Stimulated activated CD8-positive, alpha-beta memory T cell treated with anti-CD3 and anti-CD28 coated beads, Interleukin-2, amount 100 ng/mL, for 1 hour (primary cell): ENCODE measurements at places on chromosomes 6 and 20.
A peak's percentile ranks its signal among the peaks of the same experiment; 100 is the strongest.

DNA sequence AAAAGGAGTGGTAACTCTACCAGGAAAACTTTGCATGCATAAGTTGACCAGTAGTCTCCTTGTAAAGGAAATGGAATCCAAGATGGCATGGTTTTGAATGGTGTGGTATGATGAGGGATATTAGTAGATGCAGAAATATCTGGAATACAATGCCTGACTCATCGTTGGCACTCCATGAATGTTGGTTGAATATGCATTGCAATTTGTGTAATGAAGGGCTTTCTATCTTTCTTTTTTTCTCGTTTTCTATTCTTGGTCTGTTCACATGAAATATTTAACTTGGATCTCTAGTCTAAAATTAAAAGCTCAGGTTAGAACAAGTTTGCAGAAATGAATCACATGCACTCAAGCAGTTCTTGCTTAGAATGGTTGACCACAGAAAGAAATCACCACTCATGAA is 277.3 kb upstream of the PRND start:
- DNase-seq, result no peak

- no peak for DNase-seq
Measured at GRCh38 chr6:36701401-36701991, 3.9 kb downstream of the RAB44 start.

- no peak for DNase-seq
Measured at GRCh38 chr20:63549019-63549418, 1.5 kb upstream of the SRMS start.

GRCh38 chr6:13725570-13725969 is 13.9 kb upstream of the RANBP9 start:
- no peak for DNase-seq

GRCh38 chr6:130975325-130975724 is 87.7 kb downstream of the EPB41L2 start:
- no peak for DNase-seq

GRCh38 chr6:36241728-36242127 is 28.1 kb upstream of the PNPLA1 start:
- DNase-seq, result no peak

DNA sequence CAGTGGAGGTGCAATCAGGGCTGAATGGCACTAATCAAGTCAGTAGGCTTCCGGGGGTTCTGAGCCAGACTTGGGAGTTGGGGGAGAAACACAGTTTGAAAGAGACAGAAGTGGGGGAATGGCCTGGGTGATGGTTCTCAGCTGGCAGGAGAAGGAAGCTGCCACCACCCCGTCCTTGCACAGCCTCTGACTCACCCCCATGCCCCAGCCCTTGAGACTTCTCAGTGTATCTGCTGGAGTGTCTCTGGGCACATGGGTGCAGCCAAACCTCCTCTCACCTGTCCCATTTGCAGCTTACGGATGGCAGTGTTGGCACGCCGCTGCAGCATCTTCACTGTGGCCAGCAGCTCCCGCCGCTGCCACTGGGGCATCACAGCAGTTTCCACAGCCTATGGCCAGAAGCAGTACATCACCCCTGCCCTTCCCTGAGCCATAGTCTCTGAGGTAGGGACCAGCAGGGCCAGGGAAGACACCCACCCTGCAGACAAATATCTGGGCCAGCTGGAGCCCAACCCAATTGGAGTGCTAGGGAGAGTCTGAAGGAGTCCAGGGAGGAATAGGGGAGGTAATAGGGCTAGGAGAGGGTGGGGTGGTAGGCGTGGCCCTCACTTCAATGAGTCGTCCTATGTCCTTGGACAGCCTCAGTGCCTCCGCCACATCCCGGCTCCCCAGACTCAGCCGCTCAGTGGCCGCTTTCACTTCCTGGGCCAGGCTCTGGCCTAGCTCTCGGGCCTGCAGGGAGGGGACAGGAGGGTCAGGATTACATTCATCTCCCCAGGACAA is 11.2 kb downstream of the AARS2 start:
- no peak for DNase-seq

- no peak for DNase-seq
Measured at GRCh38 chr6:160227038-160227768, 31.4 kb downstream of the SLC22A2 start.

- DNase-seq, result no peak
Measured at GRCh38 chr6:106502559-106502958, 126.7 kb downstream of the RTN4IP1 start.

DNA sequence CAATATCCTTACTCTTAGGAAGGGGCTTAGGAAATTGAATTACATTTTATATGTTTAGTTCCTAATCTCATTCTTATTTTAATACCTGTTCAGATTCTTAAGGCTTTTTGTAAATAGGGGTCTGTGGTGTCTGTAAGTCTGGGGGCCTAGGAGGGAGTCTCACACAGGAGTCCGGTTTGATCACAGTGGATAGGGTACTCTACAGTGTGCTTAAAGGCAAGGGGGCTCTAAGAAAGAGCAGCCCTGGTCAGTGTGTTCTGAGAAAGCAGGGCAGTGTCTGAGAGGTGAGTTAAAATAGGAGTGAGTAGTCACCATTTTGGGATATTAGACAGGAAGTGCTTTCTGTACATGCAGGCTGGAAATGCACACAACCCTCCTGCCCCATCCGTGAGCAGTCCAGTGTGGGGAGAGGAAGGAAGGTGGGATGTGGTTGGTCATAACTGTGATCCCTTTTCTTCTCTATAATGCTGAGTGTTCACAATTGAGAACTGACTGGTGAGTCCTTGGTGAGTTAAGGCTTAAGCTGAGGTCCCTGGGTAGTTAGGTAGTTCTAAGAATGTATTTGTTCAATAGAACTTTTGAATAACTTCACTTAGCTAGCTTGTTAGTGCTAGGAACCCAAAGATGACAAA is 50.0 kb downstream of the CDKAL1 start:
- DNase-seq, result no peak

GRCh38 chr20:10626896-10627295 is 46.9 kb downstream of the JAG1 start:
- no peak for DNase-seq

DNA sequence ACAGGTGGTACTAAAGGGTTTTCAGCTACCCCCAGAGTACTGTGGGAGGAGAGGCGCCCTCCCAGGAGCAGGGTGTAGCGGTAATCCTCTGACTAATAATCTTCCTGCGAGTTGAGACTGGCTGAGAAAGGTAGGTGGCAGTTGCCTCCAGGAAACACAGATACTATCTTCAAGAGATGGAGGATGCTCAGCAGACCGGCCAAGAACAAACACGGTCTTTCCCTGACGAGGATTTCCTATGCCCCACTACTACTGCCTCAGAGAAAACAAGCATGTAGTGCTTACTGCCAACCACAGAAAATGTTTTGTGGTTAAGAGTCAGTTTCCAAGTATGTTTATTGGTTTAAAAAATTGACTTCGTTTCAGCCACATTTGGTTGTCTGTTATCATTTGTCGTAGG is 26.8 kb downstream of the C6orf89 start:
- DNase-seq, result peak; percentile 16

DNA sequence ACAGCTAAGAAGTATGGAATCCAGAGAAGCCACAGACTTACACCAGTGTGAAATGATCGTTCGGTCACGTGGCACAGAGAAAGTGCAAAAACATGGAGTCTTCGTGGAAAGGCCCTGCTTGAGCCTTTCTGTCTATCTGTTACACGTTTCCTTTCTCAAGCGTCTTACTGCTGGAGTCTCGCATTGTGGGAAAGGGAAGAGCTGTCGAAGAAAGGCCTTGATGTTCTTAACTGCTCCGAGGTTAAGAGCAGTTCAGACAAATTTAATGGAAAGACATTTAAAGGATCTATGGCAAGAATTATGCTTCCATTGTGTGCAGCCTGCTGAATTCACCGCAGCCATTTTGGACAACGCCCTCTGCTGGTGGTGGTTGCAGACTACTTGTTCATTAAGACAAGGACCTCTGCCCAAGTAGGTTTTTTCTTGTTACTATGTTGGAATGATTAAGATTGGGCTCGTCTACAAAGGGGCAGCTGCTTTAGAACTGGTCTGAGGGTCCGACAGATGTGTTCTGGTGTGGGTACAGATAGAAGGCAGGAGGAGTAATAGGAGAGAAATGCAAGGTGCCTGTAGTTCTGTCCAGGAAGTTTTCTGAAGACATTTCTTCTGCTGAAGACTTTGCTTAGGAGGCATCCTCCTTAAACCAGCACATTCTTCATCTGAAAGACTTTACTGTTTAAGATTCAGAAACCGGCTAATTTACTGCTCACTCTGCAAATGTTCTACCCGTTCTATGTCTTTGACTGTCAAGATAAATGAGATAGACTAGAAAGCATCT is 24.7 kb upstream of the CCN6 start:
- DNase-seq, result peak; percentile 27

- no peak for DNase-seq
Measured at GRCh38 chr6:6409397-6410030, 89.1 kb upstream of the F13A1 start.

DNA sequence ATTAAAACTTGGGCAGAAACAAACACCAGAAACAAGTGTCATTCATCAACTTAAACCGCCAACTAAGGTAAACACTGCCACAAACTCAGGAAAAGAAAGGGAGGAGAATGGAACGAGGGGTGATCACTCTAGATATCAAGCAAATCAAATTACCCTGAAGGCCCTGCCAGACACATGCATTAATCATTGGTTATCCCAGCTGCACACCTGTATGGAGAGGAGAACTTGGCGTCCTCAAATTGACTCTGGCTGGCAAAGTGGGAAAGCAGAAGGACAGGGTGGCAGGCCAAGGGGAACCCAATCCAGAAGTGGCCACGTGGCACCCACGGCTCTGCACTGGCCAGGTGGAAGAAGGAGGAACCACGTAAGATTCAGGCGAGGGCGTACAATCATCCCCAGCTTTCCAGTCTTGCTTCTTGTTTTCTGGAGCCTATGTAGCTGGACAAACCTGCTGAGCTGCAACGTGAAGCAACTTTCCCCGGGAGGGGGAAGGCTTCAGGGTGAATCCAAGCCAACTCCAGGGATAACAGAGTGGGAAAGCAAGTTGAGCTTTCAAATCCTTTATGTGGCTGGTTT is 156.2 kb upstream of the JARID2 start:
- no peak for DNase-seq

DNA sequence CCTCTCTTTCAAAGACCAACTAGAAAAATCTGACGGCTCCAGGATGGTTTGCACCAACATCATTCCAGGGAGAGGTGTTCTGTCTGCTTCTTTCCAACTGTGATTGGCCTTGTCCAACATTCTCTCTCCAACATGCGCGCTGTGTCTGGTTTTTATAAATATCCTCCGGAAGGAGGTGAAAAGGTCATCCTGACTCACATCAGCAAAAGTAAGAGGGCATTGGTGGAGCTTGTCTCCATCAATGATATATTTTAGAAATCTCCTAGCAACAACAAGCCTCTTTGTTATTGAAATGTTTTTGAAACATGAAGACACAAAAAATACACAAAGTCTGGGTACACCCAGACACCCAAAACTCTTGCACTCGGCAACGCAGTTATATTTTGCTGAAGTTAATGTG is 475.3 kb upstream of the JARID2 start:
- no peak for DNase-seq

GRCh38 chr6:16723402-16723801 is 37.9 kb downstream of the ATXN1 start:
- DNase-seq, result no peak

GRCh38 chr6:11764250-11764604 is 14.4 kb downstream of the ADTRP start:
- no peak for DNase-seq

GRCh38 chr6:108222064-108222463 is 38.8 kb downstream of the SNX3 start:
- DNase-seq, result no peak

DNA sequence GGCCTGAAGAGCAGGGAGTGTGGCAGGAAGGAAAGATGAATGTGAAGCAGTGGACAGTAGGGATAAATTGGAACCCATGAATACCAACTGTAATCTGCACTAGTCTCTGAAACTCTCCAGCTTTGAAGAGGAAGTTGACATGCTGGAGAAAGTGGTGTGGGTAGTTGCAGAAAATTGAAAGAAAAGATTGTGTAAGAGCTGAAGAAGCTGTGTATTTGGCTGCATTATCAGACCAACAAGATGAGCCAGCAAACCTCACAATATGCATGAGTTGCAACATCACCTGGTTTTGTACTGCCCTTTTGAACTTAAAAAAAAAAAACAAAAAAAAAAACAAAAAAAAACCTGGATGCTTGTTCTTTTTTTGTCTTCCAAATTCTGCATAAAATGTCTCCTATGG is 921.9 kb upstream of the EYS start:
- no peak for DNase-seq

DNA sequence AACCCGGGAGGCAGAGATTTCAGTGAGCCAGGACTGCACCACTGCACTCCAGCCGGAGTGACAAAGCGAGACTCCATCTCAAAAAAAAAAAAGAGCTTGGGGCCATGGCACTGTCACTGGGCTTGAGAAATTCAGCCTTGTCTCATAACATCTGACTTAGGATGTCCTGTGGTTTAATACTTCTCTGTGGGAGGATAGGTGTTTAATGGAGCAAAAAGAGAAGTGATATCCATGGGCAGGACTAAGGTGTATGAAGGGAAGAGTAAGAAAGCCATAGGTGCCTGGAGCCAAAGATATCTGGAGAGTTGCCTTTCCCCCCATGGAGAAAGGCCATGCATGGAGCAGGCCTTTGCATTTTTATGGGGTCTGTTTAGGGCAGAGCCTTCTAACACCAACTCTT is 11.2 kb downstream of the BMP6 start:
- no peak for DNase-seq

DNA sequence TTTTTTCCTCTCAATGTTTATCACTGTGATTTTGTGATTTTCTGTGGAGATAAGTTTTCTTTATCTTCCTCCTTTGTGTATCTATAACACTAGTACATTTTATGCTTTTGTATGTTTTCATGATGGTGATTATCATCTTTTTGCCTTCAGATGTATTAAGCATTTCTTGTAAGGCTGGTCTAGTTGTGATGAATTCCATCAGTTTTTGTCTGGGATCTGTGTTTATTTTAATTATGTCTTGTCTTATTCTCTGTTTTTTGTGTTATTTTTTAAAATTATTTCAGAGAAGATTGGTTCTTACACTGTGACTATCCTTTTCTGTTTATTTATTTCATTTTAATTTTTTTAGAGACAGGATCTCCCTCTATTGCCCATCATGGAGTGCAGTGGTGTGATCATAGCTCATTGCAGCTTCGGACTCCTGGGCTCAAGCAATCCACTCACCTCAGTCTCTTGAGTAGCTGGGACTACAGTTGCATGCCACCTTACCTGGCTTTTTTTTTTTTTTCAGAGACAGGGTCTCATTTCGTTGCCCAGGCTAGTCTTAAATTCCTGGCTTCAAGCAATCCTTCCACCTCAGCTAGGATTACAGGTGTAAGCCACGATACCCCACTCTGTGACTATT is 187.4 kb downstream of the SLC16A10 start:
- no peak for DNase-seq

DNA sequence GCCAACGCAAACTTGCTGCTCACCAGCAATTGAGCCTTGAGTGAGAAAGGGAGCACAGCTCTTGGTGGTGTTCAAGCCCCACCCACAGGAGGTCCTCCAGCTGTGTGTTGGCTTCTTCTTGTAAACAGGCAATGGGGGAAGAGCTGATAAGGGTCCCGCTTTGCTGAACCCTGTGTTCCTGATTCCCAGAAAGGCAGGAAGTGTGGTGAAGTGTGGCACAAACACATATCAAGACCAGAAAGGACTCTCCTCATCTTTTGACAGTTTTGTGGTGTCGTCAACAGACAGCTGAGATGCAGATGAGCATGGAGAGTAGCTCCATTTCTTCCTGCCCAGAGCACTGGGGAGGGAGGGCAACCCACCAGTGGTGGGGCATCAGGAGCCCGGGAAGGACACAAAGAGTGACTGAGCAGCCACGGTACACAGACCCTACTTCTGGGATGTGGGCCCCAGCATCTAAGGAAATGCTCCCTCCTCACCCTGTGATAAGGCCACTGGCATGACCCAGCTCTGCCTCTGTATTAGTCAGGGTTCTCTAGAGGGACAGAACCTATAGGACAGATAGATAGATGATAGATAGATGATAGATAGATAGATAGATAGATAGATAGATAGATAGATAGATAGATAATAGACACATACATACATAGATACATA is 188.9 kb upstream of the TAB2 start:
- no peak for DNase-seq
